ENCODE measurements at places on chromosomes 12 and 14.

DNA sequence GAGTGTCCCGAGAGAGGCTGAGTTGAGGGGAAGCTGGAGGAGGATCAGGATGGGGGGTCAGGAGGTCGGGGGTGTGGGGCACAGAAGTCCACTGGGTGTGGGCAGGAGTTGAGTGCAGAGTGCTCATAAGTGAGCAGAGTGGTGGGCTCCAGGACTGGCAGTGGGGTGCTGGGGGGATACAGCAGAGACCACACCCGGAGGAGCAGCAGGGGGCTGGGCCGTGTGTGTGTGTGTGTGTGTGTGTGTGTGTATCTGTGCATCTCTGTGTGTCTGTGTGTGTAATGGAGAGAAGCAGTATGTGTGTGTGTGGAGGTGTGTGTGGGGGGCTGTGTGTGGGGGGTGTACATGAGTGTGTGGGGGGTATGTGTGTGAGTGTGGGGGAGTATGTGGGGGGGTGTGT is 4.9 kb upstream of the NUDT14 start:
- DNase-seq: no peak

GRCh38 chr14:42947991-42948390 is 1341.3 kb downstream of the LRFN5 start:
- DNase-seq: no peak

DNA sequence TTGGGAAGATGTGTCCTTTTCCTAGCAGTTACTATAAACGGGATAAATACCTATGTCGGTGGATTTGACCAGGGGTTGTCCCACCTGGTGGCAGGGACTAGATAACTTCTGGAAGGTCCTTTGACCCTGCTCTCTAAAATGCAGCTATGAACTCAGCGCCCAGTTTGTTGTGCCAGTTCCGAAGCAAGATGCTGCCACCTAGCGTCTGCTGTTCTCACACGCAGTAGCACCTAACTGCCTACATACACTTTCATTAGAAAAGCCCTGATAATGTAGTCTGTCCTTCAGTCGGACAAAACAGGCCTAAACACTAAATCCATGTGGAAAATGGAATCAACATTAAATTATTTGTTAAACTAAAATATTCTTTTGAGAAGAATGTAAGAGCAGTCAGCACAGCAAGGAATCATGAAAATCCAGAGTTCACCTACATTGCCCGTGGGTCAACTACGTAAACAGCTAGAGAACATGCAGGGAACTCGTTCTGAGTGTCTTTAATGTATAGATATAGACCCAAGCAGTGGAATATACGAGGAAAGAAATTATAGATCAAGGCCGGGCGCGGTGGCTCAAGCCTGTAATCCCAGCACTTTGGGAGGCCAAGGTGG is 51.1 kb upstream of the CRACR2A start:
- DNase-seq: peak; percentile 35

DNA sequence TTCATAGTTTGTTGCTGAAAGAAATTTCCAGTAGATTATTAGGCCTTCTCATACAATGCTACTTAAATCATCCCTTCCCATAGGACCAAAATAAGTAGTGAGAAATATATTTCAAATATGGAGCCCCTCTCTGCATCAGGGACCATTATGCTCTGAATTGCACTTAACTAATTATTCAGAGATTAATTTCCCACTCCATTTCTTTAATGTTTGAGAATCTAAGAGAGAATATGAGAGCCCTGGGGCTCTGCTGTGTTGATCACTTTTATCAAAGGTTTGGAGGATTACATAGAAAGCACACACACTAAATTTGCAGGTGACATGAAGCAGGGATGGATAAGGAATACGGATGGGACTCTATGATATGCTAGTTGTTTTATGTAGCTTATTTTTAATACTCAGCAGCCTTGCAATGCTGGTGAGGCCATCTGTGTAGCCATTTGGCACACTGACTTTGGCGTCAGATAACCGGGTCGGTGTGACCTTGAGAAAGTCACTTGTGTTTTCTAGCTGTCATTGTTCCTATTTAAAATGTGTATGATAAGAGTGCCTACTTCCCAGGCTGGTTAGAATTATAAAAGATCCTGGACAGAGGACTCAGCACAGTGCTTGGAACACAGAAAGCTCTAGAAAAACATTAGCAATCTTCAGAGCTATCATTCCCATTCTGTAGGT is 49.9 kb upstream of the FBXO21 start:
- DNase-seq: no peak

DNA sequence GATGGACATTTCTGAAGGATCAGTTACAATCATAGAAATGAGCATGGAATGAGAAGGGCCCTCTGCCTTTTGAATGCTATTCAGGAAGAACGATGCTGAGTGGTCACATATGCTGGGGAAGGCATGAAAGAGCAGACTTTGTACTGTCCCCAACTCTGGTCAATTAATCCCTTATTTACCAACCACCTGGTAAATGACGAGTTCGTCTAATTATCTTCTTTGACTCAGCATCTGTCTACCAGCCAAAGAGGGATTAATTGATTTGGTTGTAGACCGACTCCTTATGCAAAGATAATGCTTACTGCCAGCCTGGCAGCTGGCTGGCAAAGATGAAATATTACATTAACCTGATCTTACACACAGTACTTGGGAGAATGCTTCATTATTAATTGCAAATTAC is 152.2 kb downstream of the CHST11 start:
- no peak for DNase-seq

DNA sequence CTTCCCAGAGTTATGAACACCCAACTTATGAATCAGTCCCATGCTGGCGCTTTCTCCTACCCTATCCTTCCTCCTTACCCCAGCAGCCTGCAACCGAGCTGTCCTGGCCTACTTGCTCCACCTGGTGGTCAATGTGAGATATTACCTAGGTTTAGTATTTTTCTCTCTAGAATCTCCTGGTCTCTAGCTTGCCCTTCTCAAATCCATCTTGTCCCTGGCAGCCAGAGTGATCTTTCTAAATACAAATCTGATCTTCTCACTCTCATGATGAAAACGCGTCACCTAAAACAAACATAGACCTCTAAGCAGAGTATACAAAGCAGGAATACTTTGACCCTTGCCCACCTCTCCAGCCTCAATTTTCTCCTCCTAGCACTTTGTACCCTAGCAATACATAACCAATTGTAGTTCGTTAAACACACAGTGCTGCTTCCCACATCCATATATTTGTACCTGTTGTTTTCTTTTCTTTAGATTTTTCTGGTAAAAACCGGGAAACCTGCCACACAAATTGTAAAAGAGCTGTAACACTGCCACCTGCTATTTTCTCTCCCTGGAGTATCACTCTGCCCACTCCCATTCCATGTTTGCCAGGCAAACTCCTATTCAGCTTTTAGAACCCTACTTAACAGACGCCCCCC is 20.0 kb upstream of the TCP11L2 start:
- DNase-seq: no peak

DNA sequence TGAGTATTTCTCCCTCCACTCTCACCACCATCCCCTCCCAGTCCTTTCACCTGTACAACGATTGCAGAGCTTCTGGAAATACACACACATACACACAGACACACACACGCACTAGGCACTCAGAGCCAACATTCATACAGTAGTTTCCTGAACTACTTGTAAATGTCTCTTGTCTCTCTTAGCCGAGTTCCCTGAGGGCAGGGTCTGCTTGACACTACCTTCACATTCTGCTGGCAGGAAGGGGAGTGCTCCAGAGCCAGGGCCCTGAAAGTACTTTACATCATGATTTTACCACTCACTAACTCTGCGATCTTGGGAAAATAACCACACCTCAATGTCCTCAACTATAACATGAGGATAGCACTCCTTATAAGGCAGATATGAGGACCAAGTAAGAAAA is 82.7 kb downstream of the GAS2L3 start:
- no peak for DNase-seq

GRCh38 chr14:34035177-34035933 is 84.5 kb upstream of the EGLN3 start:
- DNase-seq: no peak

- no peak for DNase-seq
Measured at GRCh38 chr14:68458840-68459469, 333.9 kb downstream of the ZFP36L1 start.

DNA sequence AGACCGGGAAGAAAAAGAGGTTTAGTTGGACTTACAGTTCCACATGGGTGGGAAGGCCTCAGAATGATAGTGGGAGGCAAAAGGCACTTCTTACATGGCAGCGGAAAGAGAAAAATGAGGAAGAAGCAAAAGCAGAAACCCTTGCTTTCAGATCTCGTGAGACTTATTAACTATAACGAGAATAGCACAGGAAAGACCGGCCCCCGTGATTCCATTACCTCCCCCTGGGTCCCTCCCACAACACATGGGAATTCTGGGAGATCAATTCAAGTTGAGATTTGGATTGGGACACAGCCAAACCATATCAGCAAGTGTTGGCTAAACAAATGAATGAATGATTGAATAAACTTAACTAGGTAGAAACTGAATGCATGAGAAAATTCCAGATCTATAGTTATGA is 85.3 kb upstream of the PARP11 start:
- DNase-seq: no peak

DNA sequence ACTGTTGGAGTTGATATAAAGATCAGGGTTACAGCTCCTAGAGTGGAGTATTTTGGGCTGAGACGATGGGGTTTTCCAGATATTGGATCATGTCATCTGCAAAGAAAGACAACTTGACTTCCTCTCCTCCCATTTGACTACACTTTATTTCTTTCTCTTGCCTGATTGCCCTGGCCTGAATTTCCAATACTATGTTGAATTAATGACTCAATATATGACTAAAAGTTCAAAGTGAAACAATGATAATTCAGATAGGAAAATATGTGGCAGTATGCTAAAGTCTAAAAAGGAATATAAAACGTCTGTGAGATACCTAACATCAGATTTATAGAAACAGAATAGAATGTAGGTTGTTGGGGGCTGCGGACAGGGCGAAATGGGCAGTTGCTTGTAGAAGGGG is 72.2 kb downstream of the BHLHE41 start:
- DNase-seq: no peak

DNA sequence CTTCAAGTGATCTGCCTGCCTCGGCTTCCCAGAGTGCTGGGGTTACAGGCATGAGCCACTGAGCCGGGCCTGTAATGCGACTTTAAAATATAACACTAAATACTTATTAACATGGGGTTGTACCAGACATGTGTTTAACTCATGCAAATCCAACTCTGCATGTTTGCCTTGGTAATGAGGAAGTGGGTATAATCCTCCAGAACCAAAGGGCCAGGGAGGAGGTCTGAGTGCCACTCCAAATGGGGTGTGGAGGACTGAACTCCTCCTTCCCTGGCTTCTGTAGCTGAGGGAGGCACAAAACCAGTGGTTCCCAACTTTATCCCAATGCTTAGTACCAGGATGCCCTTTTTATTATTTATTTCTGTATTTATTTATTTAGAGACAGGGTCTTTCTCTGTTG is 61.6 kb upstream of the MED13L start:
- no peak for DNase-seq

- no peak for DNase-seq
Measured at GRCh38 chr14:101006008-101006407, 102.5 kb upstream of the RTL1 start.

- no peak for DNase-seq
Measured at GRCh38 chr12:57888409-57889157, 42.1 kb upstream of the CTDSP2 start.

GRCh38 chr12:62792236-62792870 is 142.6 kb downstream of the PPM1H start:
- DNase-seq: no peak

- DNase-seq: peak; percentile 5
Measured at GRCh38 chr12:98645572-98646067, 530 bp downstream of the APAF1 start.

- no peak for DNase-seq
Measured at GRCh38 chr12:38745601-38746000, 159.8 kb downstream of the CPNE8 start.

DNA sequence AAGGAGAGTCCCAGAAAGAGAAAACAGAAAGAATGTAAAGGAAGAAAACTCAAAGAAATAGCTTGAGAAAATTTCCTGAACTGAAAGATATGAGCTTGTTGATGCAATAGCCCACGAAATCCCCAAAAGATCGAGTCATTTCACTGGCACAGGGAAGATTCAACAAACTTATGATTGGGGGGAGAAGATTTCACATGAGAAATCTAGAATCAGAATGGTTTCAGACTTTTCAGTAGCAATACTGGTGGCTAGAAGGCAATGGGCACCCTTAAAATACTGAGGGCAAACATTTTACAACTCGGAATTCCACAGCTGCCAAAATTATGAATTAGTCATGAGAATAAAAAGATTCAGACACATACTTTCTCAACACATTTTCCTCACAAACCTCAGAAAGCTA is 8.9 kb upstream of the KRT7 start:
- DNase-seq: no peak

DNA sequence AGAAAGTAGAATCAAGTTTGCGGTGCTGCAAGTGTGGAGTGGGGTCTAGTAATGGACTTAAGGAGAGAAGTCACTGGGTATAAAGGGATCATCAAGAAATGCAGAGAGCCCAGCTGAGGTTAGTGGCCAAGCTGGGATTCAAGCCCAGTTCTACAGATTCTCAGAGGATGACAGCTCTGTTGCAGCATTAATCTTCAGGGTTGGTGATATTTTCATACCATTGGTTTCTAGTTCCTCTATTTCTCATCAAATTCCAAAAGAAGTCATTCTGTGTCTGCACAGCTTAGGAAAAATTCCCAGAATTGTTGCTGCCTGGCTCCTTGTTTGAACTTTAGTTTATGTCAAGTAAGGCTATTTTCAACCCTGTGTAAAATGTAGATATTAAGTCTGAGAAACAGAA is 169.5 kb upstream of the NTF3 start:
- DNase-seq: no peak

- no peak for DNase-seq
Measured at GRCh38 chr12:74365178-74365964, 172.3 kb upstream of the ATXN7L3B start.

GRCh38 chr12:65911321-65911720 is 87.0 kb downstream of the HMGA2 start:
- no peak for DNase-seq

DNA sequence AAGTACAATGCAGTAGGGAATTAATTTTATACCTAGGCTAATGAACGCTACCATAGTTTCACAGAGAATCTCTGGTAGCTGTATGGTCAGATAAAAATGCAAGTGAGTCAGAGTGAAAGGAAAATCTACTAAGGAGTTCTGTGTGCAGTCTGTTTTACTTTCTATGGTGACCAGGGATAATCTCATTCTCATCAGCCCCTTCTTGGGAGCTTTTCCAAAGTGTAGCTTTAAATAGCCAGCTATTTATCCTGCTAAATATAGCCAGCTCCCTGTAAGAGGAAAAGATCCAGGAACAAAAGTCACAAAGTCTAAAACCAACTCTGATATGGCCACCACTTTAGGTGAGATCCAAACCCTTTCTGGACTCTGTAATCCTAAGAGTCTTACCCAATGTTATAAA is 75.5 kb downstream of the TMEM116 start:
- no peak for DNase-seq

DNA sequence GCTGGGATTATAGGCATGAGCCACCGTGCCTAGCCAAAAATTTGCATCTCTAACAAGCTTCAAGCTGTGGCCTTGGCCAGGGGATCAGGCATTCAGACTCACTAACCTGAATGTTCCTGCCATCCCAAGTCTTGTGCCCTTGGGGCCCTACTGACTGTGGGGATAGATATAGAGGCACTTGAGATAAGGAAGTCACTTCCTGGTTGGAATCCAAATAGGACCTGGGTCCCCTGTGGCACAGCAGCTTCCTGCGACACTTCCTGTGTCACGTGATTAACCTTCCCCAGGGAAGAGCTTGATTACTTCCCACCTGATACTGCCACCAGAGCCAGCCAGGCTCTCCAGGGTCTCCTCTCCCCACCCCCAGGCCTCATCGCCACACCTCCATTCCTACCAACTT is 128.2 kb downstream of the BCL11B start:
- DNase-seq: no peak

- no peak for DNase-seq
Measured at GRCh38 chr12:53775478-53776145, 23.8 kb upstream of the CISTR start.
